ENCODE measurements at places on chromosomes 16 and 17.
A peak's percentile ranks its signal among the peaks of the same experiment; 100 is the strongest.

DNA sequence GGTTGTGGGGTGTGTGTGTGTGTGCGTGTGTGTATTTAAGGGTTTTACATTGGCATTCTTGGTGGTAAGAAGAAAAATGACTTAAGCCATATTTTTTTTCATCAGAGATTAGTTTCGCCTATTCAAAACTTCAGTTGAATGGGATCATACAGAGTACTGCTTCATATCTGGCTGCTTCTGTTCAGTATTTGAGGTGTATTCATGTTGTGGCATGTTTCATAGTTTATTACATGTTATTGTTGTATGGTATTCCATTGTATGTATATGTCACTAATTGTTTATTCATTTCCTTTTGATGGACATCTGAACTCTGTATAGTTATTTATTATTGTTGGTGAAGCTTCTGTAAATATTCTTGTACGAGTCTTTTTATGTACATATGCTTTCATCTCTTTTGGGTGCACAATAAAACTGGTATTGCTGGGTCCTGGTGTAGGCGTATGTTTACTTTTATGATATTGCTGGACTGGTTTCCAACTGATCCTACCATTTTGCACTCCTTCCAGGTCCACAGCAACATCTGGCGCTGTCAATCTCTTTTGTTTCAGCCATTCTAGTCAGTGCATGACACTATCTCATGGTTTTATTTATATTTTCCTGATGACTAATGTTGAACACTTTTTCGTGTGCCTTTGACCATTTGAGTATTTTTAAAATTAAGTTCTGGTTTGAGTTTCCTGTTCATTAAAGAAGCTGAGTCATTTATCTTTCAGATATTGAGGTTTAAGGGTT lies 77.4 kb upstream of the MAF start:
- no peak for DNase-seq

- DNase-seq: no peak
Measured at GRCh38 chr17:82793974-82794630, 42.2 kb downstream of the TBCD start.

DNA sequence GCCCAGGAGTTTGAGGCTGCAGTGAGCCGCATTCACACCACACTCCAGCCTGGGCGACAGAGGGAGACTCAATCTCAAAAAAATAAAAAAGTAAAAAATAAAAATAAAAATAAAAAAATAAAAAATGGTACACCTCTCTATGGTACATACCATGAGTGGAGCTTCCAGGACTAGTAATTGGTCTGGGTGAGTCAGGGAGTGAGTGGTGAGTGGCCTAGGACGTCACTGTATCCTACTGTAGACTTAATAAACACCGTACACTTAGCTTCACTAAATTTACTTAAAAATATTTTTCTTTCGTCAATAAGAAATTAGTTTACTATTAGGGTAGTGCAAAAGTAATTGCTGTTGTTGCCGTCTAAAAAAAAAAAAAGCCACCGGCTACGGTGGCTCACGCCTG lies 9.0 kb downstream of the CDH5 start:
- DNase-seq: no peak

- no peak for DNase-seq
Measured at GRCh38 chr17:19320876-19321275, 41.6 kb downstream of the B9D1 start.

DNA sequence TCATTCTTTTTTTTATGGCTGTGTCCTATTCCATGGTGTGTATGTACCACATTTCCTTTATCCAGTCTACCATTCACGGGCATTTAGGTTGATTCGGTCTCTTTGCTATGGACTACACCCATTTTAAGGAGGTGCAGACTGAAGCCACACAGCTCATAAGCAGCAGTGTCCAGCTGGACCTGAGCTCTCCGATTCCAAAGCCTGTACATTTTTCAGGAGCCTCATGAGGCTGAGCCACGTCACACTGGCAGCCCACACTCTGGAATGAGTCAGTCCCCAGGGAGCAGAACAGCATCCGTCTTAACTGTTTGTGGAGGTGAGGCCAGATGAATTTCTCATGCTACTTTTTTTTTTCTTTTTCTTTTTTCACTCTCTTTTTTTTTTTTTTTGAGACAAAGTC lies 116.1 kb downstream of the C16orf95 start:
- DNase-seq: no peak

DNA sequence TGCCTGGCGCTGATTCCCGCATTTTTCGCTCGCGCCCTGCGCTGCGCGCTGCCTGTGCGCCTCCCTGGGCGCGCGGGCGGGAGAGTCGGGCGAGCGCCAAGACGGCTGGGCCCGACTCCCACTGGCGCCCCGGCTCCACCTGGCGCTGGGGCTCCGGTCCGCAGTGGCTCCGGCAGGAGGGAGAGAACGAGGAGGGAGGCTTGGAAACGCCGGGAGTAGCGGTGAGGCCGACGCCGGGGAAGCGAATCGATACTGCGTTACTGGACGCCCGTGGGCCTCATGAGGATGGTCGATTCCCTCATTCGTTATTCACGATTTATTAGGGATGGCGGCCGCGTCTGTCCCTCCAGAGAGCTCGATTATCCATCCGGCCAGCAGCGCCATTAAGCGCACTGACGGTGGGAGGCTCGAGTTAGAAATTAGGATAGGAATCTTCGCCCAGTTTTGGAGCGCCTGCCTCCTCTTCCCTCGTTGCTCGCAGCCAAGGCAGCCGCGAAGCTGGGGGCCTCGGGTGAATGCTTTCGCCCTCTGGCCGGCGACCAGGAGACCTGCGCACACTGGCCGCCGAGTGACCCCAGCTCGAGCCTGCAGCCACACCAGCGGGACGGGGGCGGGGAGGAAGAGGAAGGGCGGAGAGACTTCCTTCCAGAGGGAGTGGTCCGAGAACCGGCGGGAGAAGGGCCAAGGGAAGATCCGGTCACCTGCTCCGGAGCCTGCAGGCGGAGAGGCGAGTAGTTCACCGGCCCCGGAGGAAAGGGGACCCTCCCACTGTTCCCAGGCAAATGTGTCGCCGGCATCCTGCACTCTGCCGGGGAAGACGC lies 1.3 kb upstream of the PCGF2 start:
- DNase-seq: peak; percentile 20

DNA sequence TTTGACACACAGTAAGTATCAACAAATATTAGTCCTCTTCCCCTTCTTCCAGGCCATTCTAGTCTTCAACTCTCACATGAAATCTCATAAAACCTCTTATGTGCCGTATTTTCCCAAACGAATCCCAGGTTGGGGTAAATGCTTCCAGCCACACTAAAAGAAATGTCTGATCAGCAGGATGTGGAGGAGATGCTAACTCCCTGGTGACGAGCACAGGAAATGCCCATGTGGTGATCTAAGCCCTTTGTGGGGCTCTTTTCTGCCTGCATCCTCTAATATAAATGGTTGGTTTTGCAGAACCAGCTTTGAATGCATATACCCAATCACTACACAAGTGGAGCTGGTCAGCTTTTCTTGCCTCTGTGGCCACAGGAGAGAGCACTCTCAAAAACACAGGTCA lies 498.2 kb upstream of the ERCC4 start:
- DNase-seq: no peak

DNA sequence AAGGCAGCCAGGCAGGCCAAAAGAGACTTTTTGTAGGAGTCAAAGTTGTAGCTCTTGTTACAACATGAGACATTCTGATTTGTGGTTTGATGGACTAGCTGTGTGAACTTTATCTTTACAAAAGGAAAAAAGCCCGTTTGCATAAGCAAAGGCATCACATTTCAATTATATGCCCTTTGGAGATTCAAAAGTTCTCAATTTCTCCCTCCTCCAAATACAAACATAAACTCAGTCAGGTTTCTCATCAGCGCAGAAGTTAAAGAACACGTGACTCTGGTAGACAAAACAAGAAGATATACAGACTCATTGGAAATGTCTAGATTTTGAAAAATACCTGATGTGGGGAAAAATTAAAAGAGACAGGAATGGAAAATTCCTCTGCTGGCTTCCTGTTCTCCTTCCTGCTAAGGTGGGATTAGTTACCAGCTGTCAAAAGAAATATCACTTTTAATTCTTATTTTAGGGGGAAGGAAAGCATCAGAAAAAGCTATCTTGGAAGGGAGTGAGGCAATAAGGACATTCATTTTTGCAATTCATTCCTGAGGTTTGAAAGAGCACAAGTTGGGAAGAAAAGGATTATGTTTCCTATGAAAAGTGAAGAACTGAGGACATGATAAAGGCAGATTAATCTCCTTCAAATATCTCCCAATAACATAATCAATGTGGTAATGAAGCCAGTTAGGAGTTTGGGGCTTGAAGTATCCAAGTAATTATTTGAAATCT lies 4.6 kb upstream of the KCNJ16 start:
- no peak for DNase-seq

DNA sequence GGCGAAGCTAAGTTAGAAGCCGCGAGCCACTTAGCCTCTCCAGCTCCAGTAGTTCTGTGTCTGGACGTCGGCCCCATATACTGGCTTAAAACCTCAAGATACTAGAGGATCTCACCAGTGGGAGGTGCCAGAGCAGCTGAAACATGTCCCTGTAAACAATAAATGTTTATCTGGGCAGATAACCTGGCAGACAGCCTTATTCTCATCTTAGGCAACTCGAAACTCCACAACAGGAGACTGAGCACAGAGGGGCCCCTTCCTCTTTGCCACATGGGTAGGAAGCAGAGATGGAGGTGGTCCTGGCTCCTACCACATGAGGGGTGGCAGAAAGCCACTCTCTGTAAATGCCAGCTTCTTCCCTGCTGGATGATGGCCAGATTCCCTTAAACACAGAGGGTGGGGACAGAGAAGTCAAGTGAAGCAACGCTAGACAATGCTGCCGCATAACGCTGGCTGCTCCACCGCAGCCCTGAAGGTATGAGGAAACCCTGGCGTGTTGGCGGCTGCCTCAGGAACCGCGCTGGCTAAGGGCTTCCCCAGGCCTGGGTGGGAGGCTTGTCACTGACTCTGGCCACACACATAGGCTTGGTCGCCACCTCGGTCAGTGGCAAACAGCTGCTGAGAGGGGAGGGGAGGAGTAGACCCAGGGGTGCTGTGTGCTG lies 67.9 kb downstream of the HIC1 start:
- DNase-seq: no peak

DNA sequence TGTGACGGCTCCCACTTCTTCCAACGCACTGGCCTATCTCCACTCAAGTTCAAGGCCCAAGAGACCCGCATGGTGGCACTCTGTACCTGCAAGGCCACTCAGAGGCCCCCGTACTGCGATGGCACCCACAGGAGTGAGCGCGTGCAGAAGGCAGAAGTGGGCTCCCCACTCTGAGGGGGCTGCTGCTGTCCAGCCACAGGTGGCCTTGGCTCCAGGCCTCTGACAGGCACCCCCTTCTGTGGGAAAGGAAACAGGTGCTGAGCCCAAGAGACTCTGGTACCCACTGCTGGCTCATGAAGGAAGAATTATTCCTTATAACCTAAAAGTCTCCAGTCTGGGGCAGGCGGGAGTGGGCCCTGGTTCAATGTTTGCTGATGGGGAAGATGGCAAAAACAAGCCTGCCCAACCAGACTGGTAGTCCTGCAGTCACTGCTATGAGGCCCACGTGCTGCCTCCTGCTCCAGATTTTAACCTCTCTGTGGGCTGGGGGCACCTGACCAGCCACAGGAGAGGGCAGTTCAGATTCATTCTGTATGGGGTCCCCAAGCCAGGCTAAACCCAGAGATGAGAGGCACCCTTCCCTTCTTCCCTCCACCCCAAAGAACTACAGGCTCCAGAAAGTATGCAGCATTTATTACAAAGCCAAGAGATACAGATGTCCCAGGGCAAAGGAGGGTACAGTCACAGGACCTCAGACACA lies 3.3 kb downstream of the CISD3 start:
- no peak for DNase-seq

DNA sequence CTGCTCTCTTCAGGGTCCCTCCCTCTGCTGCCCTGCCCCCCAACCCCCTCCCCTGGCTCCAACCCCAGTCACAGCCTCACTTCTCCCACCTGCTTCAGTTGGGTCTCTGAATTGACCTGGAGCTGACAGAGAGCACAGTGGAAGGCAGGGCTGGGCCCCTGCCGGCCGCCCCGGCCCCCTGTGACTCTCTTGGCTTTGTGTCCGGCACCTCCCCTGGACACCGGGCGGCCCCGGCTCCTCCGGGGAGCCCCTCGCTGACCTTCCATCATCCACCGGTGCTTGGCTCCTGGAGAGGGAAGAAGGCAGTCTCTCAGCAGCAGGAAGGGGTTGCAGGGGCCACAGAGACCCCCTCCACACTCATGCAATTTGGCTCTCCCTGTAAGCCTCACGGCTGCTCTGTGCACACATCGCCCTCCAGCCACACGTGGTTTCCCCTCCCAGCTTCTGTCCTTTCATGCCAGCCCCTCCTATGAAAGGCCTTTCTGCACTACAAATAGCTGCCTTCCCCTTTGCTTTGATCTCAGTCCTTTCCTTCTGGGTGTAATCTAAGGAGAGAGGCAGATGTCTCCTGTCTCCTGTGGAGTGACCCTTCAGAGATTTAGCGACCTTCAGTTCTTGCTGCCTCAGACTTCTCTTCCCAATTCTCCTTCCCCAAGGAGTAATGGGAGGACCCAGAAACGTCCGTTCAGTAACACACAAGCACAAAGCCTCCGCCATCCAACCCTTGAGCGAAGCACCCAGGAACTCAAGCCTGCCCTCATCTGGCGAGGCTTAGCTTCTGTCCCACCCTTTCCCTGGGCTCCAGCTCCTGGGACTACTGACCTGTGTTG lies 8.3 kb downstream of the NKIRAS2 start:
- DNase-seq: no peak

DNA sequence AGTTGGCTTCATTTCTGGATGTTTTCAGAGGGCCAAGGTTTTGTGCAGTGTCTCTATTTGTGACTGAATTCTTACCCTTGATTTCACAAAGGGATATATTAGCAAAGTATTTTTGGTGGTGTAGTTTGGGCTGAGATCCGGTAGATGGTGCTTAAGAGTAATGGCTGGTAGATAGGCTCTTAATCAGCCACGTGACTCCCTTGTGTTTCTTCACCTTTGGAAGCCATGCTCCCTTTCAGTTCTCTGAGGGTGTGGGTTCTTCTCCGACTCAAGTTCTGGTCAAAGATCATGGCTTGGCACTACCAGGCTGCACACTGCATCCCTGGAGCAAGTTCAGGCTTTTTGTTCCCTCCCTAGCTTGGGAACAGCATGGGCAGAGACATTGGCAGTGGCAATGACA lies 887.3 kb downstream of the CDH8 start:
- DNase-seq: no peak

DNA sequence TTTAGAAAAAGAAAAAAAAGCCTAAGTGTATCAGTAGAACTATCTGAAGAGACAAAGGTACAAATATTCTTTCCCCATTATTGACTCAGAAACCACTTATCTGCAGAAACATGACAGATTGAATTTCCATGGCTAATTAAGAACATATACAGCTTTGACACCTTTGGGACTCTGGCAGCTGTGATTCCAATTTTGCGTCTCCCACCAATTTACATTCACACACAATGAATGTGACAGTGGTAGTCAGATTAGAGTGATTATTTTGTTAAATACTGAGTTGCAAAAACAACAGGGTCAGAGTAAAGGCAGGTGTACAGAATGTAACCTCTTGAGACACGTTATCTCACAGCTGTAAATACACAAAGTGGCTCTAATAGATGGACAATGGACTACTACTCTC lies 5.3 kb upstream of the PPM1D start:
- no peak for DNase-seq

GRCh38 chr16:70659546-70659945 lies 13.2 kb downstream of the IL34 start:
- no peak for DNase-seq

- no peak for DNase-seq
Measured at GRCh38 chr16:31088459-31089183, at the start of gene PRSS53. TSS of gene PRSS53 (minus strand) at chr16:31088943. CDS start at chr16:31088809, 134 bp downstream.

Data from activated naive CD4-positive, alpha-beta T cell treated with anti-CD3 and anti-CD28 coated beads for 36 hours (primary cell).